NB4 (cell line): ENCODE measurements at places on chromosomes 16 and 17.

GRCh38 chr17:65830356-65830755 lies 268.9 kb upstream of the AXIN2 start:
- no peak for DNase-seq

GRCh38 chr17:19331134-19331533 lies 31.4 kb downstream of the B9D1 start:
- DNase-seq, result no peak

GRCh38 chr16:27483624-27484023 lies 66.1 kb downstream of the GTF3C1 start:
- no peak for DNase-seq

DNA sequence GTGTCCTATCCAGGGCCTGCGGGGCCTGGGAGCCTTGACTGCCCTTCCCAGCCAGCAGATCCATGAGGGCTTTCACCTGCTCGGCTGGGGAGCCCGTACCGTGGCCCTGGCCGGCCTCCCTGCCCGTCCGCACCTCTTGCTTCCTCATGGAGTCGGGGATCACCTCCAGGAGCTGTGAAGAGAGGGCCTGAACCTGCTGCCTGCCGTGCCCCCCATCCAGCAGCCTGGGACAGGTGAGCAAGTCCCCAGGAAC lies 12.4 kb downstream of the NLRC3 start:
- DNase-seq, result no peak
